ENCODE measurements at places on chromosomes 2 and 18.

GRCh38 chr18:79229431-79229830 is 160.2 kb downstream of the ATP9B start:
- DNase-seq: no peak

DNA sequence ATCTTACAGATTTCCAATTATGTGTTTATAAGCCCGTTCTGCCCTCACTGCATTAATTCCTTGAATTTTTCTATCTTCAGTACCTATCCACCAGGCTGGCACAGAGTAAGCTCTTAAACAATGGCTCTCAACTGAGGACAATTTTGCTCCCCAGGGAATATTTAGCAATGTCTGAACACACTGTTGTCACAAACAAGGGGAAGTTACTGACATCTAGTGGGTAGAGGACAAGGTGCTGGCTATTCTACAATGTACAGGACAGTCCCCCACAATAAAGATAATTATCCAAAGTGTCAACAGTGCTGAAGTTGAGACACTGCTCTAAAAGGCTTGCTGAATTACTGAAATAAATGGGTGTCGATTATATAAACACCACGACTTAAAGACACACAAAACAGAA is 5.0 kb downstream of the NDUFS1 start:
- no peak for DNase-seq

- no peak for DNase-seq
Observed at GRCh38 chr2:215946586-215946985, 66.8 kb downstream of the MREG start.

- no peak for DNase-seq
Observed at GRCh38 chr18:12474146-12474545, 66.4 kb downstream of the PRELID3A start.

DNA sequence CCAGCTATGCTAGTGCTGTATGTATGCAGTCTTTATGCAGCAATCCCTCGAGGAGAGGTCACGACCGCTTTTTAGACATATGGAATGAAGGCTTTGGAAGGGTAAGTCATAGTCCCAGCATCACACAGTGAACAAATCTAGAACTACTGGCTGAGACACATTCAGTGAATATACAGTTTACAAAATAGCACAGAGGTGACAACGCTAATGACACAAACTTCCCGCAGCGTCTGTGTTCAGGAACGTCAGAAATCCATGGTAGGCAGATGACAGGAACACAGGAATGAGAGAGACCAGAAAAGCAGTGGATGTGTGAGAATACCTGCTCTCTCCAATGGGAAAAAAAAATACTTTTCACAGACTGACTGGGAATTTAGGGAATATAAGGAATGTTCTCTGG is 29.6 kb downstream of the CABYR start:
- DNase-seq: no peak

GRCh38 chr2:7420530-7420929 is 503.3 kb downstream of the RNF144A start:
- no peak for DNase-seq

DNA sequence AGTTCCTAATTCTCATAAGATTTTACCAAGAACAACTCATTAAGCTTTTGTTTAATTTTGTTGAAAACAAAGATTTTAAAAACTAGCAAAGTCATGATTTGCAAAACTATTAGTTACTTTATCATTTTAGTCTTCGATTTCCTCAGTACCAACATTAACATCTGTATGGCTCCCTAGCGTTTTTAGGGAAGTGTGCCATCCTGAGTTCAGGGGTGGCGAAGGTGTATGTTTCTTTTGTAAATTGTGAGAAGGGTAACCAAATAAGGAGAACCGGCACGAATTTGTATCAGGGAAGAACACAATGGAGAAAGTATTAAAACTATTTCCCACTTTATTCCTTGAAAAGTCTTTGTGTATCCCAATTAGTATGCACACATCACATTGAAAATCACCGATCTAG is 419.9 kb downstream of the DSC3 start:
- DNase-seq: no peak

DNA sequence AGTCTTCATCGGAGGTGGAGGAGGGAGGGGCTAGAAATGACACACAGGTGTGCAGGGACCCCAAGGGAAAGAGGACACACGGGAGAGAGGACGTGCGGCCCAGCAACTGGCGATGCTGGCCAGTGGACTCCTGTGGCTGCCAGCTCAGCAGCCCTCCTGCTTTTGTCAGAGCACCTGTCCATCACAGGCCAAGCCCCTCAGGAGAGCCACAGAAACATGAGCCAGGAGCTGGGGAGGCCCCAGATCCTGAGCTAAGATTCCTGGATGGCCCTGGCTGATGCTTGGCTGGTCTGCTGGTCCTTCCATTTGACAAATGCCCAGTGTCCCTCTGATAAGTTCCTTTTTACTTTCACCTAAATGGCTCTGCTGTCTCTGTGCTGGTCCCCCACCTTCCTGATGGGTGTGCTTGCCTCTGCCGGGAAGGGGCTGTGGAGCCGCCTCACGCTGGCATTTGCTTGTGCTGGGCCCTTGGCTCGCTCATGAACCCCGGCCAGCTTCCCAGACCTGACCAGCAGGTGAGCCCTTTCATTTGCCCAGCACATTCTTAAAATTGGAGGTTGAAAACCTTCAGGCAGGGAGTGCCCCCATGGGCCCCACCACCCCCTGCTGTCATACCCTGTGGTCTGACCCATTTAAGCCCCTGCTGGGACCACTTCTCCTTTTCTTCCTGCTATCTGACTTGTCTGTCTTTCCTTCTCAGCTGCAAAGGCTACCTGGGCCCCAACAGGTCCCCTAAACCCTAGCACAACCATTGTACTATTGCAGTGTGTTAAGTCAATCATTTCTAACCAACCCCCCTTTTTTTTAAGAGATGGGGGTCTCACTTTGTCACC is 37.3 kb downstream of the CYP27C1 start:
- no peak for DNase-seq

DNA sequence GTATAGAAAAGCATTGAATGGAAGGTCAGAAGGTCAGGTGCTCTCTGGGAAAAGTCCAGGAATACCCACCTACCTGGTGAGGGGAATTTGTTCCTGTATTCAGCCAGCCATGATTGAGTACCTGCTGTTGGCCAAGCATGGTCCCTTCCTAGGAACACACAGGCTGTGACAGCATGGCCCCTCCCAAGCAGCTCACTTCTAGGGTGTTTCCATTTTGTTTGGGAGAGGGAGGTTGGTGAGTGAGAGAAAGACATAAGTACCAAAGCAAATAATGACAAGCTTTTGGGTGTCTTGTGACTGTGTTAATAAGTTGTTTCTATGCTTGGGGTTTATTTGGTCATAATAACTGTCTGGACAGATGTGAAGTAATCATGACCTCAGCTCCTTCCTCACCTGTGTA is 46.3 kb downstream of the CABLES1 start:
- DNase-seq: no peak

DNA sequence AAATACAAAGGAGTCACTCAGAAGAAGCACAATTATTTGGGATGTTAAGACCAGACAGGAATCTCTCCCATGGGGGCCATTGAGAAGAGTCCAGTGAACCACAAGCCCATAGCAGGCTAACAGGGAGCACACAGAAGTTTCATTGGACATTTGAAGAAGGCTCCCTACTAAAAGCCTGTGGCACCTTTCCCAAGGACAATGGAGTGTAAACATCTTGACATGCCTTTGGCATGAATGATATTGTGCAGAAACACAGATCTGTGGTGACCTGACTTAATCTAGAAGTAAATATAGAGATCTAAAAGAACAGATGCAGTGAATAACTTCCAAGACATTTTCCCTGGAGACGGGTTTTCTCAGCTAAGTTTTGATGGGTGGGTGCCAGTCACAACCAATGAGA is 221.5 kb downstream of the EPHA4 start:
- no peak for DNase-seq
